ENCODE measurements at places on chromosomes 11 and 22.

GRCh38 chr11:131638889-131639288 is 268.5 kb downstream of the NTM start:
- no peak for DNase-seq

DNA sequence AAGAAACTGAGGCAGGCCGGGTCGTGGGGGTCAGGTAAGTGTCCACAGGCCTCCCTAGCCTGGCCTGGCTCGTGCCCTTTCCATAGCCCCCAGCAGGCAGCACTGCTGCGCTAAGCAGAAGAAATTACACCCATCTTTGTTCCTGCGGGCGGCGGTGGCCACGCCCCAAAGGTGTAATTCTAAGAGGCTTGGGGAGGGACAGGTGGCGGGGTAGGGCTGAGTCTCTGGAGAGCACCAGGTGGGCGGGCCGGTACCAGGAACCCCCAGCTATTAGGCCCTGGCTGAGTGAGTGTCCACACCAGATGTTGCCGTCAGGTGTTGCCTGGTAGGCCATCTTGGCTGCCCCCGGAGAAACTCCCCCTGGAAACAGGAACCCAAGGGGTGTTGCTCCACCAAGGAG is 12.3 kb upstream of the ARAP1 start:
- peak; percentile 96 for DNase-seq

GRCh38 chr11:66059966-66060680 is 8.0 kb downstream of the SF3B2 start:
- DNase-seq, result no peak

DNA sequence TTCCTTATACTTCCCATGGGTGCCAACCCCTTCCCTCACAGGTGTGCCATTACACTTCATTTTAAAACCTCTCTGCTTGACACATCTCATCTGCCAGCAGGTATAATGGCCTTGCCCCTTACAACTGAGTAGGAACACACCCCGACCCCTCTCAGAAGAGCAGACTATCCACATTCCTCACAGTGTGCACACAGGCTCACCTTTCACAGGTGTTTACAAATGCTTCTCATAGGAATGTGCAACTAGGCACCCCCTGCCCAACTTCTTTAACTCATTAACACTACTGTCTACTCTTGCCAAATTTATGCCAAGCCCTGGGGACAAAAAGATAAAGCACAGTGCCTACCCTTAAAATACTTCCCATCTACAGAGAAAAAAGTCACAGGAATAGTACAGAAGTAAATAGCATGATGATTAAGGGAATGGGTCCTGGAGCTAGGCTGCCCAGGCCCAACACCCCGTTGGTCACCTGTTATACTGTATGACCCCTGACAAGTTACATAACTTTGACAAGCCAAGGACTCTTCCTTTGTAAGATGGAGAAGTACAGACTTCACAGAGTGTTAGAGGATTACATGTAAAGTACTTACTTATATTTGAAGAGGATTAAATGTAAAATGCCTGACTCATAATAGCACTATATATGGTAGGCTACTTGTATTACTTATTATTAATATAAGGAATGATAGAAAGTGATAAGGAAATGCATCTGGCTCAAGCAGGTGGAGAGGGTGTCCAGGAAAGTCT is 15.2 kb downstream of the TRIM3 start:
- no peak for DNase-seq

DNA sequence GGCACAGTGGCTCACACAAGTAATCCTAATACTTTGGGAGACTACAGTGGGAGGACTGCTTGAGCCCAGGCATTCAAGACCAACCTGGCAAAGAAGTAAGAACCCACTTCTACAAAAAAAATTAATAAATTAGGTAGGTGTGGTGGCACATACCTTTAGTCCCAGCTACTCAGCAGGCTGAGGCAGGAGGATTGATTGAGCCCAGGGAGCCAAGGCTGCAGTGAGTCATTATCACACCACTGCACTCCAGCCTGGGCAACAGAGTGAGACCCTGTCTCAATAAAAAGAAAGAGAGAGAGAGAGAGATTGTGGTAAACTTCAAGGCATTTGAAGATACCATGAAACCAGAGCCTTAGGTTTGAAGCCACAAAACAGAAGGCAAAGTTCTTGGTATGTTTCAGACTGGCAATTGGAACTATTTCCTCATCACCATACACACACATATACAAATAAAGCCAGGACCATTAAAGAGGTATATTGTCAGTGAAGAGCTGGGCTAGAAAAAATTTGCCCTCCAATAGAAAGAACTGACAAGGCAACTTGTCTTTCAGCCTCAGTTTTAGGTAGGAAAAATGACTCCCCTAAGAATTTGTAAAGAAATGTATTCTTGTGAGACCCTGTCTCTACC is 24.6 kb upstream of the B3GNT6 start:
- no peak for DNase-seq

All from GM23338 (cell line).